ENCODE measurements at places on chromosomes 12 and 14. TPM values are rescaled to one million over a fixed set of nuclear protein-coding genes. Genes with fewer than 3 reads are reported as not detected.

DNA sequence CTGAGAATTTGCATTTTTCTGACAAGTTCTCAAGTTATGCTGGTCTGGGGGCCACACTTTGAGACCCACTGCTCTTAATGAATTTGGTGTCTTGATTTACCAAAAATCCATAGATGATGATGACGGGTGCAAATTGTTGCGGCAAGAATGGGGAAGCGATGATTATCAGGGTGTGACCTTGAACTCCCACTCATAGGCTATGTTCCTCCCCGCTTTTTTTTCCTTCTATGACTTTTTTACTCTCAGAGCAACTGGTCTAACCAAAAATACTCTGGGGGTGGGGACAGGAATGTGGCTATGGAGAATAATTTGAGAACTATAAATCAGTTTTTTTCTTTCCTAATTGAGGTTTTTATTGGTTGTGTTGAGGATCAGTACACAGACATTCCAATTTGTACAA lies 83.6 kb downstream of the PPFIBP1 start:
- DNase-seq, result no peak

DNA sequence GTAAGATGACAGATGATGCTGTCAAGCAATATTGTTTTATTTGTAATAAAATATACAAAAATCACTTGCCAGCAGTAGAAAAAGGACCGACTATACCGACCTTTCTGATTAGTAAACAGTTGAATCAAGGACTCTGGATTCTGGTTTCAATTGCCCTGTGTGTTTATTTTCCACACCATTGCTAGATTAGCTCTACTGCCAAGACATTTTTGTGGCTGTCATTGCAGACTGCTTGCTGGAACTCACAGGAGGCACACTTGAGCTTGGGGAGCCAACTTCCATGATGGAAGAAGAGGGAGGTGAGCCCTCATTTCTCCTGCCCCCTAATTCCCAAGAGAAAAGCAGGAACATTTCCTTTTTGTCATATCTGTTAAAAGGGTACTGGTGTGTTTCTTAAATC lies 51.3 kb downstream of the MAPKAPK5 start:
- no peak for DNase-seq

DNA sequence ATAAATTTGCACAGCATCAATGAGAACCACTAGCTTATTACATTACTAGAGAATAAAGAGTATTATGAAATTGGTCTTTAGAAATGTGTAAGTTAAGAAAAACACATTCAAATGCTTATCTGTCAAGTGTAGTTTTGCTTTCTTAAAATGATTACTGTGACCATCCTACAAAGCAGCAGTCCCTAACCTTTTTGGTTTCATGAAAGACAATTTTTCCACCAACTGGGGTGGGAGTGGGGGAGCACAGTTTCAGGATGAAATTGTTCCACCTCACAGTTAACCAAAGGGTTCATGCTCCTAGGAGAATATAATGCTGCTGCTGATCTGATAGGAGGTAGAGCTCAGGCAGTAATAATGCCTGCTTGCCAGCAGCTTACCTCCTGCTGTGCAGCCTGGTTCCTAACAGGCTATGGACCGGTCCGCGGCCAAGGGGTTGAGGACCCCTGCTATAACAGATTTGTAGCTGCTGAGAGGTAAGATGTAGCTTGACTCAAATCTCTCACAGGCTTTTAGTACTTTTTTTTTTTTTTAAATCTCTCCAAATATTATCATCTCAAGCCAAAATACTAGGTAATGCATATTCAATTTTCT lies 45.4 kb downstream of the PPP4R3A start:
- peak; percentile 11 for DNase-seq

- no peak for DNase-seq
Measured at GRCh38 chr12:25811656-25812126, 146.8 kb upstream of the RASSF8 start.

DNA sequence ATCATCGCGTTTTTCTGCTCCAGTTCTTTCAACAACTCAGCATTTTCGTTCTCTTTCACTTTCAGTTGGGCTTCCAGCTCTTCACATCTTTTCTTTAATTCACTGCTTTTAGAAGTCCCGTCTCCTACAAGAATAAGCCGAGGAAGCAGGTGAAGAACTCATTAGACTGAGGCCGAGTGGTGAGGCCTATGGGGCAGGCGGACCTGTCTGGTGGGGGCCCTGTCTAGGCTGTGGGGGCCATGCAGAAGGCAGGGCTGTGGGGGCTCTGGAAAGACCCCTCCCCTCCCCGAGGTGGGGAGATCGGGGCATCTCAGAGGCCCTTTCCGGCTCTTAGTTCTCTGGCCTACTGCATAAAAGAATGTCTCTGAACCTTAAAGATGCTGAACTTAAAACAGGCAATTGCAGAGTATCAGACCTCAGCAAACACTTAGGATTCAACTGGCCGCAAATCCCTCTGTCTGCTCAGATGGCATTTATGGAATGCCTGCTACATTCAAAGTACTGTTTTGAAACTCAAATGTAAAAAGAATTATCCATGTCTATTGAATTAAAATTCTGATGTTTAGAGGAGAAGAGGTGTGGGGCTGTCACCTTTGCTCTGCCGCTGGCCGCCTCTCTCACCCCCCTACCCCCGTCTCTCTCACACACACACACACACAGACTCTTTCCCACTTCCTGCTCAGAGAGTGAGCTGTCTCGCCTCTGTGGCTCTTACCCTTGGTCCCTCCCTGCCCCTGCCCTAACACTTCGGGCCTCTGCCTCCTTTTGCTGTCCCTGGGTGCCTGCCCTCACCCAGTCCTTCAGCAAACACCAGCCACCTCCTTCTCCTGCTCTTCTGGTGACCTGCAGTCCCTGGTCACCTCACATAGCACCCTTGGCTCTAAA lies 34.7 kb downstream of the CCDC92 start:
- DNase-seq, result peak; percentile 73

Gene TOMM20L
- total RNA-seq, result not detected

Gene NYNRIN
- total RNA-seq, result not detected

DNA sequence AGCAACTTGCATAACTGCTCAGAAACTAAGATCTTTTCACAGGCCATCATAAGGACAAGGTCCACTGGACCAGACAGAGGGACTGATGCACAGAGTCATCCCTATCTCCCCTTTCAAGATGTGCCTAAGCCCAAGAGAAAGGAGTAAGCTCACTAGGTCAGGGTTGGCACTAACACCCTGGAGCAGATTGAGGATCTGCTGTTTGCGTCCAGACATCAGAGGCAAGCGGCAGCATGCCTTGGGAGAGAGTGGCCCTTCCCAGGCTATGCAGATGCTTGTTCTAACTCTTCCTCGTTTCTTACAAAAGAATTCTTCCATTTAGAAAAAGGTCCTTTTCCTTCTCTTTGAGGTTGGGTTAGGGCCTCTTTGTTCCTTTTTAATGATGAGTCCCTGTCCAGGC lies 187.2 kb downstream of the KCNA5 start:
- no peak for DNase-seq

DNA sequence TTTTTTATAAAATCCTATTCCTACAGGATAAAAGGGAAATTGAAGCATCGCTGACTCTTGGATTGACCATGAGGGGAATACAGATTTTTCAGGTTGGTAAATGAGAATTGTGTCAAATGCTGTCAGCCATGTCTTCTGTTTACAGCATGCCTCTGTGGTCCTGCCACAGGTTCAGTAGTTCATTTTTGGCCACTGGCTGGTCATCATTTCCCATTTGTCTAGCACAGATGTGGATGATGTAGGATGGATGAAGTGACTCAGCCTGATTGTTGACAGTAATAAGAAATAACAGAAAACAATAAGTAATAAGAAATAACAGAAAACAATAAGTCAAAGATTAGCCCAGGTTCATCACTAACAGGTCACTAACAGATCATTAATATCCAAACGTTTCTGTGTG lies 59.8 kb downstream of the FRMD6 start:
- DNase-seq, result no peak

GRCh38 chr12:101862245-101862644 lies 15.1 kb upstream of the DRAM1 start:
- DNase-seq, result no peak

DNA sequence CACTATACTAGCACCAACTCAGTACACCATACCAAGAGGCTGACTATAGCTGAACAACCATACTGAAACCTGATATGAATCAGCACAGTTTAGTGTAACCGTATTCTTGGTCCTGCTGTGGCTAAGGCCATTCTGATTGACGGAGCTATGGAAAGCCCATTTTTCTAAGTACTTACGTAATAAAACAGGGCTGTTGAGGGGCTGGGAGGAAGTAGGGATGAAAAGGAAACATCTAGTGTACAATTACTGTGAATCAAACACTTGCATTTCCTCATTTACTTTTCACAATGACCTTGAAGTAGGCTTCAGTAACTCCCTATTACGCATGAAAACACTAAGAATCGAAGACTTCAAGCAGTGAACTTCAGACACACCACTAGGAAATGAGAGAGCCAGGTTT lies 198.2 kb downstream of the BTG1 start:
- no peak for DNase-seq

- DNase-seq, result no peak
Measured at GRCh38 chr14:49512147-49512551, 74.0 kb downstream of the RPS29 start.

GRCh38 chr12:12812618-12813119 lies 477 bp upstream of the DDX47 start:
- no peak for DNase-seq

Gene FOXA1
- not detected for total RNA-seq

Gene PTPN21
- not detected for total RNA-seq

Gene IRAK3
- total RNA-seq, result 0.32 TPM

DNA sequence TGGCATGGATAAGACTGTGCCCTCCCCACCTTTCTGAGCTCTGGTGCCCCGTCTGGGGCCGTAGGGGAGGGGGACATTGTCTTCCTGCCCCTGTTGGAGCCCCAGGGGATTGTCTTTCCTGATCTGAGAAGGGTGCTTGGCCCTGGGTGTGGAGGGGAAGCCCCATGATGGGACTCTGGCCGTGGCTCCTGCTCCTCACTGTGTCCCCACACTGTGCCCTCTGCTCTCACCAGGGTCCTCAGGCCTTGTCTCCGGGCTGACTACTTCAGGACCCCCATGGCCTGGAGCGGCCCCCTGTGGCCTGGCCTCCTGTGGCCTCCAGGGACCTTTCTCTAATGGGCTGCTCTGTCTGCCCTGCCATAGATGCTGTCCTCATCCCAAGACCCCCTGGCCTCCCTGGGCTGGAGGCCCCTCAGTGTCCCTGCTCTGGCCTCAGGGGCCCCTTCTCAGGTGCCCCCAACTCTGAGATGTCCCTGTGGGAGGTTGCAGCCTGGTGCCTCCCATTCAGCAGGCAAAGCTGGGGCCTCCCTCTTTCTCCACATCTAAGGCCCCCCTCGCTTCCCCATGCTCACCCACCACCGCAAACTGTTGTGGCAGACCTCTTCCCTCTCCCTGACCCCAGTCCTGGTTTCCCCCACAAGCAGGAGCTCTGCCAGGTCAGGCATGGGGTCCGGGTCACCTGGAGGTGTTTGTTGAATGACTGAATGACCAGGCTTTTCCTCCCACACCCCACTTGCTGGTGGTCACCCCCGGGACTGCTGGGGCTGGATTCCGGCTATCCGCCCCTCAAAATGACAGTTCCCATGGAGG lies 4.0 kb downstream of the KIF26A start:
- DNase-seq, result no peak

Gene KSR2
- 0.05 TPM for total RNA-seq

Gene PROX2
- 0.41 TPM for total RNA-seq

Gene TMEM30B
- 3.0 TPM for total RNA-seq

DNA sequence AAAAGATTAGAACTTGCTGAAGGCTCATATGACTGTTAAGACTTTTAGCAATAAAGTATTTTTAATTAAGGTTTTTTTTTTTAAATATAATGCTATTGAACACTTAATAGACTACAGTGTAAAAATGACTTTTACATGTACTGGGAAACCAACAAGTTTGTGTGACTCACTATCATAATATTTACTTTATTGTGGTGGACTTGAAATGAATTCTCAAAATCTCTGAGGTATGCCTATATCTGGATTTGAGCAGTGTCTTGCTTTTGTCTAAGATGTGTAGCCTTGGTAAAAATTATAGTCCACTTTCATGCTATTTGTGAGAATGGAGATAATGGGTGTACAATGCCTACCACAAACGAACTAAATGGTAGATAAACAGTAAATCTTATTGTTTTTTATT lies 33.9 kb upstream of the NAV3 start:
- no peak for DNase-seq

DNA sequence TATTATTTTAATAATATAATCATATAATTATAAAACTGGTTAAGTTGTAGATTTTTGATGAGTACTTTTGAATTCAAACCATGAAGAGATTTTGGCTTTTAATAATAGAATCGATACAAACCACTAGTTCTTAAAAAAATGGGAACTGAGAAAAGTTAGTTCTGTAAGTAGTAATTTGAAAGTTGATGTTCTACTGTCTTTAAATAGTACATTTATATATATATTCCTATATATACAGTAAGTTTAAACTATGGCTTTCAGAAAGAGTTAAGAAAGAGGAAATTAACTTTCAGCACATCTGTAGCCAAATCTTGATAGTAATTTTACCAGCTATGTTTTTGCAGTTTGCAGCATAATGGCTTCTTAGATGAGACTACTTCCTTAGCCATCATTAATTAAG lies 7.8 kb downstream of the LRRK2 start:
- no peak for DNase-seq

GRCh38 chr12:109777544-109777943 lies 55.7 kb downstream of the TRPV4 start:
- peak; percentile 71 for DNase-seq

- no peak for DNase-seq
Measured at GRCh38 chr12:81572411-81572810, 186.7 kb downstream of the PPFIA2 start.

- DNase-seq, result no peak
Measured at GRCh38 chr12:131102991-131103668, 149.4 kb downstream of the ADGRD1 start.

Measured in activated naive CD4-positive, alpha-beta T cell treated with anti-CD3 and anti-CD28 coated beads for 36 hours (primary cell).